ENCODE measurements at places on chromosomes 4 and X.

GRCh38 chr4:25015012-25015411, 15.7 kb downstream of the LGI2 start:
- no peak for DNase-seq

GRCh38 chr4:153520801-153521329, 54.7 kb downstream of the TMEM131L start:
- no peak for DNase-seq

DNA sequence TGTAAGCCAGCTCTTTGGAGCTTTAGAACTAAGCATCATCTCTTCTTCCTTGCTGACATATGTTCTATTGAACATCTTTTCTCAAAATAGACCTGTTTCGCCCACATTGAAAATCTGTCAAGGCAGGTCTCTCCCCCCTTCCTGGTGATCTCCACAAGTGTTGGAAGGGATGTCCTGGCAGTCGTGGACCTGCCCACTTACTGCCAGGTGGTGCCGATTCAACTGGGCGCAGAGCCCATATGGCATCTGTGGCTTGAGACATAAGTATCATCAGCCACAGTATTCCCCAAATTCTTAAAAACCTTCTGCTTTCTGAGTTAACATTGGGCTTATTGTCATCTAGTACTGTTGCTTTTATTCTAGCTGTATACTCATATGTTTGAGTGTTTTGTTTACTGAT, 969.3 kb upstream of the FTHL17 start:
- DNase-seq, result no peak

DNA sequence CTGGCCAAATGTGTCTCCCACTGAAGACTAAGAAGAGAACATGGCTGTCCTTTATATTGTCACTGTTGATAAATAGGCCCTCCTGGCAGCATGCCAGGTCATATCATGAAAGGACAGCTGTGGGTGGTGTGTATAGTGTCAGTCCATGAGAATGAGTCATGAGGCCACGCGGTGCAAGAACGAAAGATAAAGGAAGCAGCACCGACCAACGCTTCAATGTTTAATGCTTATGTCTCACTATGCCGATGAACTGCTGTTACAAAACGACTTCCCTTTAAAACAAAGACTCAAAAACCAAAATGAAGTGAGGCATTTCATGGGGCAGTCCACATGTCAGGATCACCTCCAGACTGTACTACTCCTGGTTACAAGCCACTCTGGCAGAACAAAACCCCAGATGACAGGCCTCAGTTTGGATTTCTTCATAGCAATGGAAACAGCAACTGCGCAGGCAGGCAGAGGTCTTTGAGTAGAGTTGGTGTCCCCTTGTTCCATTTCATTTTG, 5.2 kb upstream of the TCEANC start:
- peak; percentile 77 for DNase-seq

GRCh38 chr4:183635321-183635720, 23.7 kb downstream of the RWDD4 start:
- no peak for DNase-seq

GRCh38 chr4:137641544-137641943, 109.2 kb upstream of the PCDH18 start:
- DNase-seq, result no peak

DNA sequence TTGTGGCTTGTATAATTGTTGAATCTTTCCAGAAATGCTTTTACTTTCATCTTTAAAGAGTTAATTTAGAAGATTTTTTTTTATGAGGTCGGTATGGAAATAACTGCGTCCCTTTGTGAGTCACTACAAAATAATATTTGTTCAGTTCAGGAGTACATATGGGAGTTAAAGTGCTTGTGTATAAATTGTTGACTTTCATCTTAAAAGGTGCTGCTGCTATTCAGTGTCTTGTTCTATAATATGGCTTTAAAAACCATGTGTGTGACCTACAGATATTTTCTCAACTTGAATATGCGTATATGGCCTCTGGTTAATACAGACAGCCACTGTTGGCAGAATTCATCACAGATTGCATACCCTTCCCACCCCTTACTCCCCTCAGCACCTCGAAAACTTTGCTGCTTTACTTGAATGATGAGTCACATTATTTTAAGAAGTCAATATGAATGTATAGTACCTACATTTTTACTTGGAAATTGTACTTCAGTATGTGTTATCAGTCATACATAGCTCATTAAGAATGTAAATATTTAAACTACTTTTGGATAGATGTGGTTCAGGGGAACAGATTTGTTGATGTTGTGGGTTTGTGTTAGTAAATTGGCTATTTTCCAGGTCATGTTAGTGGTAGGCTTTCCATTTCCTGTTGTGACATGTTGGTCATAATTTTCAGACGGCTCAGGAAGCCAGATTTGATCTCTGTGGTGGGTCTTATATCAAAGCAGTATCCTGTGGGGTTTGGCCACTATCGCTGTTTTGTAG, 1.5 kb downstream of the CLCN3 start:
- DNase-seq, result peak; percentile 64

DNA sequence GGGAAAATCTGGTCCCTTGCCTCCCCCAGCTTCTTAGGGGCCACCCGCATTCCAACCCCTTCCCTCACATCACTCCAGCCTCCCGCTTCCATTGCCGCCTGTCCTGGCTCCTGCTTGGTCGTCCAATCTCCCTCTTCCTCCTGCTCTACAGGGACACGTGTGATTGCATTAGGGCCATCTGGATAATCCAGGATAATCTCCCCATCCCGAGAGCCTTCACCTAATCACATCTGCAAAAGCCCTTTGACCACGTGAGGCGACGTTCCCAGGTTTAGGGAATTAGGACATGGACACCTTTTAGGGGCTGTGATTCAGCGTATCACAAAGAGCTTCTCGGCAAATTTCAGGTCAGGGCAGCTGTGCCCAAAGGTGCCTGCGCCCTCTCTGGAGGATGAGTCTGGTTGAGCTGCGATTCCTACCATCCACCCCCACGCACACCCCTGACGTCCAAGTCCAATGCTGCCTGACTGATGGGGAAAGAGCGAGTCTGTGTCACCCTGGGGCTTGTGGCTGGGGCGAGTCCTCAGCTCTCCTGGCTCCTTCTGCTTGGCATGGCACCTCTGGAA, 104.6 kb downstream of the PSAPL1 start:
- no peak for DNase-seq

GRCh38 chr4:158785718-158786117, 16.9 kb downstream of the FNIP2 start:
- no peak for DNase-seq
